ENCODE measurements at places on chromosomes 13 and 19. TPM values are rescaled to one million over a fixed set of nuclear protein-coding genes. Genes with fewer than 3 reads are reported as not detected.

Gene ZNF317
- 13.6 TPM for total RNA-seq

Gene RGL3
- total RNA-seq = 0.41 TPM

Gene GJA3
- total RNA-seq = 0.90 TPM

Gene ZNF763
- 3.4 TPM for total RNA-seq

Gene RASGRP4
- not detected for total RNA-seq

Gene MPV17L2
- total RNA-seq = 4.4 TPM

Gene SERPINE3
- total RNA-seq = not detected

All from fibroblast of the aortic adventitia (primary cell).